ENCODE measurements at places on chromosomes 4 and X.

DNA sequence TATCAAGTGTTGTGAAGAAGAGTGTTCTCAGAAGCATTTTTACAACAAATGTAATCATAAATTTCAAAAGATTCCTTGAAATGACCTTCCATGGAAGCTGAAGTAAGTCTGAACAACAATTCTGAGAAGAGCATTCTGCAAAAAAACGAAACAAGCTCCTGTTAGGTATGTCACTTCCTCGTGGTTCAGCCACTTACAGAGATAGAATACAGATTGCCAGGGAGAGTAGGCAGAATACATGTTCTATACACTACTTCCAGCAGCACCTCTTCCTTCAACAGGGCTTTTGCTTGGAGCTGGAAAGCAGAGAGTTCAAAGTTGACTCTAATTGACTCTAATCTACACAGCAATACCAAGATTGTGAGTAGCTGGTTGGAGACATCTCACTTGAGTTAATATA, 274.5 kb downstream of the ADGRA3 start:
- DNase-seq, result no peak

DNA sequence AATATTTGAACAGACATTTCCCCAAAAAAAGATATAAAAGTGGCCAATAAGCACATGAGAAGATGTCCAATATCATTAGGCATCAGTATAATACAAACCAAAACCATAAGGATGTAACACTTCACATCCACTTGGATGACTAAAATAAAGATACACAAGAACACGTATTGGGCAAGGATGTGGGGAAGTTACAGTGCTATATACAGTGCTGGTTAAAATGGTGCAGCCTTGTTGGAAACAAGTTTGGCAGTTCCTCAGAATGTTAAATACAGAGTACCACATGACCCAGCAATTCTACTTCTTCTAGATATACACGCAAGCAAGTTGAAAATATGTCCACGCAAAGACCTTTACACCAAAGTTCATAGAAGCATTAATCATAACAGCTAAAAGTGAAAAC, 58.9 kb downstream of the HAUS3 start:
- no peak for DNase-seq

GRCh38 chrX:110669572-110669971, 126.0 kb downstream of the CHRDL1 start:
- DNase-seq, result no peak

- DNase-seq, result no peak
Measured at GRCh38 chr4:130542953-130543352, 1447.0 kb downstream of the C4orf33 start.

DNA sequence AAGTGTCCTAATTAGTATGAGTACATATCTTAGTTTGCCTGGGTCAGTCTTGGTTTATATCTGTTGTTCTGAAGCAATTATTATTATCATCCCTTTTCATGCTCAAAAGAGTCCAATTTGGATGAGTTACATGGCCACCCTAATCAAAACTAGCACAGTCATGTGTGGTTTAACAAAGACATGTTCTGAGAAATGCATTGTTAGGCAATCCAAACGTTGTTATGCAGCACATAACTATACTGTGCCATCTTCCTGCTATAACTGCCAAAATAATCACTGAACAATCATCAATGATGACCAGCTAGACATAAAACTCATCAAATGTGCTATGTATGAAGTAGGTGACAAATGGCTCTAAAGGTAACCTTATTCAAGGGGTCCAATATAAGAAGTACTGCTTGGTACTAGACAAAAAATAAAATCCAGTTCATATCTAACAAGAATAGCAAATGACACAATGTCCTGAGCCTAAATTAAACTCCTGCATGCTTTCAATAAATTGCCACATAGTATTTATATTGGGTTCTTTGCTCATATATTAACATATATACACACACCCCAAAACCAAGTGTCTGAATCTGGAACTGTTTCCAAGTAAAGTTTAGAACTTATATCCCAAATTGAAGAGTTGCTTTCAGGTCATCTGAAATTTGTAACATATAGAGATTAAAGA, 41.9 kb downstream of the CNOT6L start:
- no peak for DNase-seq

DNA sequence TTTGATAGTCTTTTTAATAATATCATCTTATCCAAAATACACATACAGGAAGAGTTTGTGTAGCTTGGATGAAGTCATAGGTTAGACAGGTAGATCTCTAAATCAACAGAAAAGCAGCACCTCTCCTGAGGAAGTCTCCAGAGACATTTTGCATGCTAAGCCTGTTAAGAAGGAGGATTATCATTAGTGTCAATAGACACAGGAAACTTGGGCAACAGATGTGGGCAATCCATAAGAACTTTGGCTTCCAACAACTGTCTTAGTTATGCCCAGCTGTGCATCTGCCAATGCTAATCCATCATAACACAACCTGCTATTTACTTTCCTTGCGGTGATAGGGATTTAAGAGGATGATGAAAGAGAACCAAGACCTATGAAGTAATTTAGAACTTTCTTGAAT, 1052.6 kb downstream of the RPA4 start:
- DNase-seq, result no peak

DNA sequence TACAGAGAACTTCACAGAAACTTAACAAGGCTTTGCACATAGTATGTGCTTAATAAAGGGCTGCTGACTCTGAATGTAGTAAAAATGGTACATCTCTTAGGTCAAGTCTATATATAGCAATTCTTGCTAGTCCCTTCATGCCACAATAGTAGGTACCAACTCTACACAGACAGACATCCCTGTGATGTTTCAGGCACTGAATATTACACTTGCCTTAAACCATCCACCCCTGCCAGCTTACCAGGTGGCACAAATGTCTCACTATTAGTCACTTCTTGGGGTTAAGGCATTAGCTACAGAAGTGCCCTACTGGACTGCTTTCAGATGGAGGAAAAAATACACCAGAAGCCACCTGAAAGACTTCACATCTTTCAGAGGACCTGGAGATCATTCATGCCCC, 86.3 kb upstream of the CITED1 start:
- DNase-seq, result no peak

- no peak for DNase-seq
Measured at GRCh38 chrX:7261672-7262332, 113.8 kb upstream of the PUDP start.

DNA sequence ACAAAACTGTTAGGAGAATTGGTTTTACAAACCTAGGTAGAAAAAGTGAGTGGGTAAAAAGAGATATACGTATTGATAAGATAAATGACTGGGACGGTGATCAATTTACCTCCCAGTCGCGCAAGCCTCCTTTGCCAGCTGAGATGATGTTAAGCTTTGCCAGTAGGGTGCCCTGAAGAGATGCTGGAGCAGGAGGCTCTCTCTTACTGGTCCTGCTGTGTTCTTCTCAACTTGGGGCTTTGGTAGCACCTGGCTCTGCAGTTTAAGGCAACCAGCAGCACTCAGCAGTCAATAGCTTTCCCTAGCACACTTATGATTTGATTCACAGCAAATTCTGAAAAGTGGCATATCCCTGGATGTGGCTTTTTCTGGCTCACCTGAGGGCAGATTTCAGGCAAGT, 1461.7 kb downstream of the ADGRL3 start:
- DNase-seq, result no peak
